NCI-H446 treated with DMSO at 0.1 percent for 48 hours (cell line): ENCODE measurements at places on chromosomes 11 and 22.

GRCh38 chr11:119741369-119742262 lies 12.6 kb upstream of the NECTIN1 start:
- DNase-seq, result no peak

DNA sequence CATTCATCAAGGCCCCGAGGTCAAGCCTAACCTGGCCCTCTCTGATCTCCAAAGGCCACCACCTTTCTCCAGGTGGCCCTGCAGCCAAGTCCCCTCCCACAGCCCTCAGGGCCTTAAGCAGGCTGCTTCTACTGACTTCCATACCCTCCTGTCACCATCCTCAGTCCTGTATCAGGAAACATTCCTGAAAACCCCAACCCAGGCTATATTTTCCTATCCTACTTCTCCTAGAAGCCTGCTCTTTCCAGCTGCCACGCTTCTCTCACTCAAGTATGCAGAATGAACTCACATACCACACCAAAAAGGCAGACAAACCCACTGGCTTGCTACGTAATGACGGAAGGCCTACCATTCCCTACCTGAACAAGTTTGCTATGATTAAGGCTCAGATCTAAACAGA lies 23.6 kb downstream of the MORC2 start:
- DNase-seq, result no peak

- DNase-seq, result no peak
These were observed 61.0 kb downstream of the C22orf31 start for GRCh38 chr22:29000641-29001040.

DNA sequence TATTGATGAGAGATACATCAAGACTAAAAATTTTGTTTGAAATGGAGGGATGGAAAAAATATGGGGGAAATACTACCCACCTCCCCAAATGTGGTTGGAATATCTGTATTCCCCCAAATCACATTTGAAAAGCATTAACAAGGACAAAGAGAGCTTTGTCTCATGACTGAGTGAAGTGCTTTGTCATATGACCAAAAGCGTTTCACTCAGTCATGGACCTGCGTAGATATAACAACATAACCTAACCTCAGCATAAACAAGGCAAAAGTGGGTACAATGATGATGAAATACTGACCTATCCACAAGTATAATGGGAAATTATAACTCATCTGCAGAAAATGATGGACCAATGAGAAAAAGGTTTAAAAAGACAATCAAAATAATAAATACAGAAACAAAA lies 418.3 kb downstream of the TBC1D22A start:
- DNase-seq, result no peak

DNA sequence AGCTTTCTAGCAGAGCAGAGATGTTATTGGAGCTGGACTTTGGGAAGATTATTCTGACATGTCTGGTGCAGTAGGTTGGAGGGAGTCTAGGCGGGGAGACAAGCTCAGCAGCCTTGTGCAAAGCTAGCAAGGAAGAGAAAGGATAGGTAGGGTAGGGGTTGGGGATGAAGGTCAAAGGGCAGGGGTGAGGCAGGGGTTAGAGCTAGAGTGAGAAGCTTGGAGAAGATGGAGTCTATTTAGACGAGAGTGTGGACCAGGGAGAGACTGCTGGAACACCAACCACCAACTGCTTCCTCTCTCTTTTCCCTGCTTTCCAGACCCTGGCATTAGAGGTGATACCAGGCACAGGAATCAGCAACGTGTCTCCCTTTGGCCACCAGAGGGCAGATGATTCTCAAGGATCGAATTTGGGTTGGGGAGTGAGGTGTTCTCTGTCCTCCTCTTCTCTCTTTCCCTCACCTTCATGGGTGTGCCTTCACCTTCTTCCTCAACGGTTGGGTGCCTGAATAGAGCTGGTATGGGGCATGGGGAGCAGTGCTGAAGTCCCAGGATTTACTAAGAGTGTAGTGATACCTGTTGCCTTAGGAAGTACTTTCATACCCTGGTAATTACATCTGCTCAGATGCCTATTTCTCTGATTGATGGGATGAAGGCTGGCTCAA lies 1.8 kb upstream of the MARK2 start:
- DNase-seq, result peak; percentile 52

DNA sequence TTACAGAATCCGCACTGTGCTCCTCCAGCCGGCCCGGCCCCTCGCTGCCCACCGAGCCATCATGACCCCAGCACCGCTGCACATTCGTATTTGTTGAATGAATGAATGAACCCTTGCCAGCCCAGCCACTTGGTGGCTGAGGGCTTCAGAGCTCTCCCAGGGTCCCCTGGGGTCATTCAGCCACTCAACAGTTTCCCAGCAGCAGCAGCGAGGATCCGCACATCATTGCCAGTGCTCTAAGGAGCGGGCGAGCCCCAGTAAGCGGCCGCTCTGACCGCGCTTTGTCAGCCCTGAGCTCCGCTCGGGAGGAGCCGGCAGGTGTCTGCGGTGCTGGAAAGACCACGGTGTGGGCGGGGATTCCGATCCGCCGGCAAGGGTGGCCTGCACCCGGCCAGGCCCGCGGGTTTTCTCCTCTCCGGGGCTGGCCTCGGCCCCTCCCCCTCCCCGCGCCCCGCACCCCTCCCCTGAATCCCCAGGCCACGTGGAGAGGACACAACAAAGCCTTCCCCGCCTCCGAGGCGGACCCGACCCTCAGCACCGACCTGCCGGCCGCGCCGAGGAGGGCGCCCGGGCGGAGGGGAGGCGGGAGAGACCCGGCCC lies 563 bp downstream of the BID start:
- no peak for DNase-seq

DNA sequence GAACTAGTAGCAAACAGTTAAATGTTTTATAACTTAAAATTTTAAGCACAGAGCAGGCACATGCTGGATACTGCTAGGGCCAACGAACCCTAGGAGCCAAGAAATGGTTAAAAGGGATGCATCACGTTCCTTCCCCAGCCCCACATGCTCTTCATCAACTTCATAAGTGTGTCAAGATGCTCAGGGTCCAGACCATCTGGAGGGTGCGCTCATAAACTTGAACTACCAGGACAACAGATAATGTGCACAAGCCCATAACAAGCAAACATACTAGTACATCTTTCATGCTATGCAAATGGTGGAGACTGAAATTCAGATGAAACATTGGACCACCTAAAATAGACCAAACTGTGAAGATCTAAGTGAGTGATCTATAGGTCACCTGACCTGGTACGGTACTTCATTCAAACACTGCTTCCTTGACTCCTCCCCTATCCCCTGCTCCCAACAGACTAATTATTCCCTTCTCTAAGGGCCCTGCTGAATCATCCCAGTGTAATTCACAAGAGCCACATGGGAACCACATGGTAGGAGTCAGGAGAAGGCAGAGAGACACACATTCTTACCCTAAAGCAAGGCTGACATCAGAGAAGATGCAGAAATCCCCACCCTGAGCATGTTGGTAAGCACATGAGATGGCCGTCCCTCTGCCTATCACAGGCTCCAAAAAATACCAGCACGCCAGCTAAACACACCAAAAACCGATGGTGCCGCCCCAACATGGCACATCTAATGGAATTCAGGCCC lies 83.9 kb downstream of the ETS1 start:
- DNase-seq, result no peak

DNA sequence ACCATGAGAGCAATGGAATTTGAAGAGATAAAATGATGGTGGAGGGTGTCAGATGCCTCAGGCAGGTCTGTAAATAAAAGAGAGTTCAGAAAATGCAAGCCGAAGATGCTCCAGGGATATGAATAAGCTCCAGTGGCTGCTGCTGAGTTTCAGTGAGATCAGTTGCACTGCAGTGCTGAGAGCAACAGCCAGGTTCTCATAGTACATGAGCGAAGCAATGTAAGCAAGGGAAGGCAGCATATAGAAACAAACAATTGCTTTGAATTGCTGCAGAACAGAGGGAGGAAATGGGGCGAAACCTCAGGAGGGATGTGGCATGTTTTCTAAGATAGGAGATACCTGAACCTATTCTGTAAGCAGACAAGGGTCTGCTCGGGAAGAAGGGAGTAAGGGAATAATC lies 369.5 kb downstream of the AASDHPPT start:
- no peak for DNase-seq

- DNase-seq, result peak; percentile 67
These were observed 124.3 kb upstream of the TTC12 start for GRCh38 chr11:113189909-113190667.

GRCh38 chr11:32566517-32566916 lies 17.1 kb upstream of the EIF3M start:
- DNase-seq, result no peak

GRCh38 chr22:25353516-25354445 lies 134.3 kb downstream of the CRYBB2 start:
- no peak for DNase-seq

- no peak for DNase-seq
These were observed 29.8 kb upstream of the DRD2 start for GRCh38 chr11:113505046-113505445.

GRCh38 chr11:123219066-123219690 lies 24.1 kb upstream of the CLMP start:
- no peak for DNase-seq
